ENCODE measurements at places on chromosomes 7 and 10.

- no peak for DNase-seq
Measured at GRCh38 chr7:118758582-118758981, 534.1 kb downstream of the ANKRD7 start.

- DNase-seq: no peak
Measured at GRCh38 chr7:23956772-23957576, 247.0 kb downstream of the STK31 start.

DNA sequence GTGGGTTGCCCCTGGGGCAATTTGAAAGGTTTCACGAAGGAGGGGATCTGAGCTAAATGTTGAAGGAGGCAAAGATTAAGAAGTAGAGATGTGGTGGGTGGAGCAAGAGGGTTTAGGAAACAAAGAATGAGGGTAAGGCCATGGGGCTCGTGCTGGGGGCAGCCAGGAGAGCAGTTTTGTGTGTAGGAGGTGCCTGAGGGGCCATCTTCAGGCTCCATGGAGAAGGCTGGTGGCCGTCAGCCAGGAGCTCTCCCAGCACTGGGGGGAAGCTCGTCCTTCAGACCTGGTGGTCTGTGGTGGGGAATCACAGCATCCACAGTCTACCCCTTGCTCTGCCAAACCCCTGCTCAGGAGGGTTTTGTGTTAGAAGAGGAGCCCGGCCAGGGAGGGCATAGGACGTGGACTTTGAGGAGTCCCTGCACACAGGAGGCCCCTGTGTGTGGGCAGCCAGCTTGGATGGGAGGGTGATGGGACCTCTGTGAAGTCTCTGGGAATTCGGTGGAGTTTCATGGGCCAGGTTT, 11.8 kb upstream of the CXCL12 start:
- DNase-seq: no peak

DNA sequence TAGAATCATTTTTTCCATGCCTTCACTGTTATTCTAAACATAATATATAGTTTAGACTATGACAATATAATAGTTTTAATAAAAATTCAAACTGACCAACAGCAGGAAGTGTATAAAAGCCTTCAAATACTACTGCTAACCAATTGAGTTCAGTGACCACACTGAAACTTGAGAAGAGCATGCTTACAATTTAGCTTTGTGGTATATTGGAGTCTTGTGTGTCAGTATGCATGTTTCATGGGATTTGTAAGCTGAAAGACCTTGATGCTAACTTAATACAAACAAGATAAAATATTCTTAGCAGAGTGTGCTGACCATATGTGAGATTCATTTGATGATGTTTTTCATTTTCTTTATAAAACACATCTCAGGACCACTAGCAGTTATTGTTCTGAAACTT, 395.5 kb downstream of the SUGCT start:
- no peak for DNase-seq

- DNase-seq: no peak
Measured at GRCh38 chr7:41930538-41931262, 227.8 kb upstream of the INHBA start.

GRCh38 chr10:110522365-110522988, 24.8 kb downstream of the DUSP5 start:
- DNase-seq: no peak

DNA sequence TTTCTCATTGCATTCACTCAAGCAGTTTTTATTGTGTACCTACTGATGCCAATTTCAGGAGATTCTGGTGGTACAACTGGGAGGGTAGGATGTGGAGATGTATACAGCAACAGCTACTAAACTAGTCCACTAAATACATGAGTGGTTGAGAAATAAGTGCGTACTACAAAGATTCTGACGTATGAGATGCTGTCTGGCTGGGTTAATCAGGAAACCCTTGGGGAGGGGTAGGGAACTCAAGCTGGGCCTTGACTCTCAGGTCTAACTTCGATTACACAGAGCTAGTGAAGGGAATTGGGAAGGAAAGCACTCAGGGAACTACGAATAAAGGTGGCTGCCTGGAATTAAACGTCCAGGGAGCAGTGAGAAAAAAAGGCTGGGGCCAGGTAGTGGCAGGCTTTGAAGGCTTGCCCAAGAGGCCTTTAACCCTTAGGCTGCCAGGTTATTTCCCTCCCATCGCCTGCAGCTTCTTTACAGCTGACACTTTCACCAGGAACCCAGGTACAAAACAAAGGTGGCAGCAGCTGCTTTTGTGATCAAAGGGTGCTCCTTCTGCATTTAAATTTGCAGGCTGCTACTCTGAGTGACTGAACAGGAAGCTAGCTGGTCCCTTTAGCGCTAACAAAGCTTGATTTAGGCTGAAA, 3.2 kb downstream of the MMS19 start:
- no peak for DNase-seq

GRCh38 chr10:98316661-98317060, 48.7 kb upstream of the LOXL4 start:
- DNase-seq: no peak

GRCh38 chr10:132104062-132104461, 38.3 kb downstream of the JAKMIP3 start:
- DNase-seq: no peak

DNA sequence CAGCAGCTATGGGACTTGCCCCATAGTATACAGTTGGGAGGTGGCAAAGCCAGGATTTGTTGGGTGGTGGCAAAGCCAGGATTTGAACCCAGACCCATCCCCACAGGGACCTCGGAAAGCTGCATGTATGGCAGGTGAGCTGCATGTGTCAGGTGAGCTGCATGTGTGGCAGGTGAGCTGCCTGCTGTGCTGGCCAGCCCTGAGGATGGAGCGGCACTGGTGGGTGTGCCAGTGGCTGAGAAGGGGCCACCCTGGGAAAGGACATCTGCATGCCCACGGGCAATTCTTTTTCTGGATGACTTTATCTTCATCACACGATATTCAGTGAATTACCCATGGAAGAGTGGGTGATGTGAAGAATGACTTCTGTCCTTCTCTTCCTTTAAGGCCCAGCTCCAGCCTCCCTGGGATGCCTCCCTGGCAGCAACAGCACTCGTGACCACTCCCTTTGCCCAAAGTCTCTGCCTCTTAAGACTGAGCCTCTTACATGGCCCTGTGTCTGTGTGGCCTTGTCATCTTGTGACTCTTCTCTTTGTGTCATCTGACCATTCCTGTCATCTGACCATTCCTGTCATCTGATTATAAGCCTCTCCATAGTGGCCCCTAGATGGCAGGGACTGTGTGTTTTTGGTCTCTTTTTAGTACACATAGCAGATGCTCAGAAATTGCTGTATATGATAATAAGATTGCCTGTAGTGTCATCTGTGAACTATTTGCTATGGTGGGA, 25.0 kb downstream of the CLEC2L start:
- DNase-seq: no peak

GRCh38 chr7:7820409-7820808, 102.0 kb upstream of the RPA3 start:
- DNase-seq: no peak

- DNase-seq: no peak
Measured at GRCh38 chr7:98376711-98377110, 24.2 kb downstream of the BAIAP2L1 start.

DNA sequence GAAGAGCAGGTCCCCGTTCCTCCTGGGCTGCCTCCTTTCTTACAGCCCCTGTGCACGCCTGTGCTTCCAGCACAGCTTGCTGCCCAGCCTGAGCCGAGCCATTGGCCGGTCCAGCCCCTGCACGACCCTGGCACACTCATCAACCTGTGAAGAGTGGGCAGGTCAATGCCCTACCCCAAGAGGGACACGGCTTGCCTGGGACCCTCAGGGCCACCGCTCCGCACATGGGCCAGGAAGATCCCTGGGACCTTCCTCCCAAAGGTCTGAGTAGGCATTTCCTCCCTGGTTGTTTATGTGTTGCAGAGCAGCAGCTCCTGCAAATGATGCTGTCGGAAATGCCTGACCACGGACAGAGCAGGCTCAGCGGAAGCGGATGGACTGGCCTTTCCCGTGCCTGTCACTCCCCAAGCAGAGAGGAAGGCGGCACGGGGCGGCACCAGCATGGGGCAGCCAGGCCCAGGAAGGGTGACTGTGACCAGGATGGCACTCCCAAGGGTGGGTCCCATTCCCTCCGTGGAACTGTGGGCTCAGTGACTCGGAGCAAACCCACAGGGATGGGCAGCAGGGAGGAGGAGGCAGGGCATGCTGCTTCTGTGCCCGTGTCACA, 252.5 kb downstream of the TNS3 start:
- DNase-seq: no peak

DNA sequence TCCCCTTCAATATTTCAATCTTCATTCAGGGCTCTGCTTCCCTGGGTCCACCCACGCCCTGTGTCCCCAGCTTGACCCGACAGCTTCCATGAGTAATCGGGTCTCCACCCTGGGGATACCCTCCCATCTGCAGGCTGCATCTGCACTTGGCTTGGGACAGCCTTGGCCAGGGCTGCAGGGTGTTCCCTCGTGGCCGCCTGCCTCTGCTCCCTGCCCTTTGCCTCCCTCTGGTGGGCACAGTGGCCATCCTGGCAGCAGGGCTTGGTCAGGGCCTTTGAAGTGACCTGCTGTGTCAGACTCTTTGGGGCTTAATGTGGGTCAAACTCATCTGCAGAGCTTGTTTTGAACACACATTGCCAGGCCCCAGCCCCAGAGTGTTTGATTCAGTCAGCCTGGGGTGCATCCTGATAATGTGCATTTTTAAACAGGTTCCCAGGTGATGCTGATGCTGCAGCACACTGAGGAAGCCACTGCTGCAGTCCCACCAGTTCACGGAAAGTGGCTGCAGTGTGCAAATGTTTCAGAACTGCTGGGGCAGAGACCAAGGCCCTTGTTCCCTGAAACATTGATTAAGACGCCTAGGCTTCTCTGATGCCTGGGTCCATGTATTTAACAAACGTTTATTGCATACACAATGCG, 80.7 kb upstream of the SEC61G start:
- DNase-seq: no peak

GRCh38 chr7:140898786-140899536, 25.8 kb downstream of the BRAF start:
- no peak for DNase-seq

GRCh38 chr10:53918755-53919154, 882.3 kb downstream of the PCDH15 start:
- DNase-seq: no peak

DNA sequence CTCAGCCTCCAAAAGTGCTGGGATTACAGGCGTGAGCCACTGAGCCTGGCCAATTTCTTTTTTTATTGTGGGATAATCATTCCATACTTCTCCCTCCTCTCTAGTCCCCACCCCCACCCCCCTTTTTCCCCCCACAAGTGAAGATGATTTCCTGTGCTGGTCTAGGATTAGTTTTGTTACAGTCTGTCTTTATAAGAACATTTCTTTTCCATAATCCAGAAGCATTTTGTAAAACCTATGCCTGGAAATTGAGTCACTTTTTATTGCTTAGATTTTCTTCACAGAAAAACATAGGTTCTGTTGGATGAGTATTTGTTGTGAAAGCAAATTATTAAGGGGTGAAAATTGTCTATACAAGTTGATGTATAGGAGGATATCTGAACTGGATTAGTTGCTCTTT, 98.9 kb downstream of the KAT6B start:
- no peak for DNase-seq

GRCh38 chr10:47264797-47265281, 35.2 kb upstream of the GDF10 start:
- DNase-seq: no peak

GRCh38 chr7:47659664-47660462, 78.0 kb upstream of the TNS3 start:
- DNase-seq: no peak

GRCh38 chr10:94439275-94439861, 37.0 kb downstream of the TBC1D12 start:
- no peak for DNase-seq

- no peak for DNase-seq
Measured at GRCh38 chr7:146575903-146576302, 459.3 kb downstream of the CNTNAP2 start.

DNA sequence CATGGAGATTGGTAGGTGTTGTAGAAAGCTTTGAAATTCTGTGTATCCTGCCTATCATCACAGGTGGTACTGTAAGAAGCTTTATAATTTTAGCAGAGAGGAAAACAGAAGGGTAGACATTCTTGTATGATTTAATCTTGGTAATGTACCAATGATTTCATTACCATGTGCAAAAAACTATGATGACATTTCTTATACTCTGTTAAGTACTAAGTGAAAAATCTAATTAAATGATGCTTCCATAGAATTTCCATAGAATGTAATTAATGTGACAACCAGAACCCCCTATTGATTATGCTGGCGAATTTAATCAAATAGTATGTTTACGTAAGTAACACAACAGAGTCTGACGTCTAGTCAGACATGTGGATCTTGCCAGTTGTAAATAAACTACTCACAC, 16.0 kb upstream of the RHOBTB1 start:
- no peak for DNase-seq

DNA sequence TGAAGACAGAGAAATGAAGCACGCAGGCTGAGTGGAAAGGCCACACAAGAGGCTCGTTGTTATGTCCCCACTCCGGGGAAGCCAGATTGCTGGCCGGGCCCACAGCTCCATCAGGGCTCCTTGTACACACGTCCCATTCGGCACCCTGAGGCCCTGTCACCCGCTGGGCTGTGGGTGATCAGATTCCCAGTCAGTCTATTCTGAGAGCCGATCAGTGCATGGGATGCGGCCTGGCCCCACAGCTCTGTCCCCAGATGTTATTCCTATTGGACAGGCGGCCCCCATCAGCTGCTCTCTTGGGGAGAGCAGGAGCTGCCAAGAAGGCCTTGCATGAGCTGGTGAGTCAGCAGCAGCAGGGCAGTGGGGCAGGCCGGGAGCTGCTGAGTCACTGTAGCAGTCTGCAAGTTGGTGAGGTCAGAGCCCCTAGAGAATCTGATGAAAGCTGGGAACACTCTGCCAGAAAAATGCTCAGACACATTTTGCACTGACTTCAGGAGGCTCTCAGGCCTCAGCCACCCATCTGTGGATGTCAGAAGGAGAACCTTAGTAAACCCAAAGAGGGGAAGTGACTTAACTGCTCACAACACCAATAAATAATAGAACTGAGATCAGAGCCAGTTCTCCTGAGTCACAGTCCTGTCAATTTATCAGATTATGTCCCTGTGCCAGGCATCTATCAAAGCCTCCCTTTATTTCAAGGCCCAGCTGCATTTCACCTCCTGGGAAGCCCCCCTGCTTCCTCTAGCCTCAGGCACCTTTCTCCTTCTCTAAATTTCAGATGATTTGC, 9.4 kb upstream of the PSAP start:
- DNase-seq: no peak

GRCh38 chr7:99920149-99920548, 819 bp upstream of the TRIM4 start:
- no peak for DNase-seq

GRCh38 chr10:110919971-110920881, 822 bp downstream of the SHOC2 start:
- DNase-seq: peak; percentile 42

DNA sequence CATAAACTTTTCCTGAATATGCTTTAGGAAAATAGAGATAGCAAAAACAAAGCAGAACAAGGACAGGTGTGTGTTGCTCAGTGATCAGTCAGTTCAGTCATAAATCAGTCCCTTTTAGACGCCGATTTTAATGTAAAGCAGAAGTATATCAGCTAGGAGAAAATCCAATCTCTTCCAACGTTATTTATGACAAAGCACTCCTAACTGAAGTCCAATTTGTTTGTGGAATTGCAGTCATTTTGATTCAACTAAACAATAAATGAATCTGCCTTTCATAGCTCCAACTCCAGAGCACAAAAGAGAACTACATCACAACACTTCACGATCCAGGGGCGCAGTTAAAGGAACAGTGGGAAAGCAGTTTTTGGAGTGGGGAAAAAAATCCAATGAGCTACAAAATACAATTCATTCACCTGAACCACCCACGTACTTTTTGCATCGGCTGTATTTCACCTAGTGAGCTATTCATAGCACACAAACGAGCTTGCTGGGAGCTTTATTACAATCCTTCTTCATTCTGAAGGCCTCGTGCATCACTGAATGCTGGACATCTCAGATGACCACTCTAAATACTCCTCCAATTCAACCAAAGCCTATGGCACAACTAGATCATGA, 151.3 kb downstream of the LRRN3 start:
- DNase-seq: no peak

Data from T-helper 2 cell (primary cell).